ENCODE measurements at places on chromosomes 12 and 14. TPM values are rescaled to one million over a fixed set of nuclear protein-coding genes. Genes with fewer than 3 reads are reported as not detected.

CCND2 gene
- total RNA-seq: 110 TPM

AACS gene
- total RNA-seq: 18.6 TPM

DNA sequence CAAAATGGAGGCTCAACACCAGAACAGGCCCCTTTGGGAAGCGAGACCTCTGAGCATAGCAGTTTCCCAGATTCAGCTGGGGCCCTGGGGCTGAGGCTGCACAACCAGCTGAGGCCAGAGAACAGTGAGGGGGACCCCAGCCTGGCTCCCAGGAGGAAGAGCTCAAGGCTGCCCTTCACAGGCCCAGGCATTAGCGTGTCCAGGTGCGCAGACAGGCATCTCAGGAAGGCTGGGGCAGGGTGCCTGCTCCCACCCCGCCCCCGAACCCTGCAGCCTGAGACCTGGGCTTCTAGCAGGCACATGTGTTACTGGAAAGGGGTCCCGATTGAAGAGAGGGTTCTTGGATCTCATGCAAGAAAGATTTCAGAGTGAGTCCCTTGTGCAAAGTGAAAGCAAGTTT lies 27.2 kb downstream of the CALM1 start:
- no peak for DNase-seq

GRCh38 chr14:36208690-36209278 lies 32.3 kb upstream of the PTCSC3 start:
- DNase-seq: no peak

DNA sequence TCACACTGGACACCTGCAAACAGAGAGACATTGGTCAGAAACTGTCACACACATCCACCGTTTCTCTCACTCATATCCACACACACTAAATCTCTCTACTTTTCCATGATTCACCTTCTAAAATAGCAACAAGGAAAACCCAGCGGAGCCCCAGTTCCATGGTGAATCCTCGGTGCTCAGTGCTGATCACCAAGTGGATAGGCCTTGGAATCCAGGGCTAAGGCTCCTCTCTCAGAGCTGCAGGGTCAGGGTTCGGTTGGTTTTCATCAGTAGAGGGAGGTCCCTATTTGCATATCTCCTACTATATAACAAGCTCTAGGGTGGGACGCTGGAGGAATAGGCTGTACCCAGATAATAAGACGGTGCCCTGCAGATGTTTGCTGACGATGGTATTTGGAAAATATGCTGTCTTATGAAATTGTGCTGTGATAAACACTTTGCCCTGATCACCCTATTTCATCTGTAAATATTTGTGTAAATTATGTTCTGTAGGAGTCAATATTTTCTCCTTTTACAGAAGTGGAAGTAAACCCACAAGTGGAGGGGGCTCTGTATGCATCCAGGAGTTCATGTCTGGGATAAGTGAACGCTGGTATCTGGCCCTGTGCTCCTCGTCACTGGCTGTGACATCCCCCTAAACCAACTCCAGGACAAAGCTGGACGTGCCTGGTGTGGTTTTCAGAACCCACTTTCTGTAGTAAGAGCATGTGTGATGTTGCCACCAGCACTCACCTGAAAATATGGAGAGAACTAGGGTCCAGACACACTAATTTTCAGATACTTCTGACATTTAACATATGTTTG lies 709.2 kb downstream of the TMEM121 start:
- DNase-seq: no peak

GRCh38 chr14:71855399-71856036 lies 76.7 kb upstream of the RGS6 start:
- DNase-seq: peak; percentile 22

DNA sequence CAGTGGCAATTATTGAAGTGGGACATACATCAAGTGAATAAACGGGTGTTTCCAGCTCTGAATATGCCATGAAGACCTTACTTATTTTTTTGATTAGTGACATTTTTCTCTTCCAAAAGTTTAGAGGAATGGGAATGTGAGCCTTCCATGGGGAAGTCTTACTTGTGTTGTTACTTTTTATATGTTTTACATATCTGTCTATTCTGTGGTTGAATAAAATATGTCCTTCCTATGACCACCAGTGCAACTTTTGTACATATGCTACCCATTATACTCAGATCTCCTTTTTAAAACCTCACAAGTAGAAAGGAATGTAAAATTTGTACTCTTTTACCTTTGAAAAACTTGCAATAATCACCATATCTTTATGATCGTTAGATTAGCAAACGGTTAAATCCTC lies 132.7 kb downstream of the MSRB3 start:
- DNase-seq: no peak

IL26 gene
- not detected for total RNA-seq

DNA sequence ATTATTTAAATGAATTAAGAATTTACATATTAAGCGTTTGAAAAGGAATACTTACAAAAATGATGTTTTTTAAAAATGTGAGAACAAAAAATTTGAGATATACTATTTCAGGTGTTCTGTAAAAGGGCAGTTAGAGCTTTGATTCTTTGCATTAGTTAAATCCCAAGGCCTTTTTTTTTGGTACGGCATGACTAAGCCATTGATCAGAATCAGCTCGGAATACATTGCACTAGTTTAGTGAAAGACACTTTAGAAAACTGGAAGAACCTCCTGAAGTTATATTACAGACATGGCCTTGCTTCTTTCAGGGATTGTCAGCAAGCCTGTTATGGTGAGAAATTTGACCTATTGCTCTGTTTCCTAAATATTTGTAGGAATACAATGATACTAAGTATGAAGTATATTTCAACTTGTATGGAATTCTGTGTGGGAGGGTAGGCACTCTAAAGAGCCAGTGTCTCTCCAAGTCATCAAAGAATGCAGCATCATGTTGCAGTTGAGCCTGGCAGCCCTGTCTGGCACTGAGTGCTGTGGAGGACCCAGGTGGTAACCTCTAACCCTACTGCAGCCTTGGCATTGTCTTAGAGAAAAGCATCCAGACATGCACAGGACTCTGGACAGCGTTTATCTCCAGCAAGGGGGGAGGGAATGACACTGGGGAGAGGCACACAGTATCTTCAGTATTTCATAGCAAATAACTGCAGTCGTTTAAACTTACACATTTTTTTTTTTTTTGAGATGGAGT lies 1.5 kb downstream of the KLC1 start:
- DNase-seq: peak; percentile 21

- no peak for DNase-seq
Measured at GRCh38 chr12:110244372-110244771, 36.7 kb upstream of the ATP2A2 start.

DNA sequence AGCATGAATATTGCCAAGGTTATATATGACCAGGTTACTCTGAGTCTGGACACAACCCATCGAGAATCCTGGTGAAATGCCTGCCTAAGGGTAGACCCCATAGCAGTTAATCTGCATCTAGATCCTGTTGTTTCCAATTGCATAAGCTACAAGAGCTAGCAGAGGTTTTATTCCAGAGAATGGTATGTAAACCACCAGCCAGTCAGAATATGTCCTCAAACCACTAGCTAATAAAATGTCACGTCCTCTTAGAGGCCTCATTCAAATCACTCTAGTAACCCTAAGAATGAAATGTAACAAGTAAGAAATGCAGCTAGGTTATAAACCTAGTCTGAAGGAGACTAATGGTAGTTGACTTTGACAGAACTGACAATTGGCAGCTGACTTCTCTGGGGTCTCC lies 9.0 kb upstream of the YLPM1 start:
- DNase-seq: no peak

AQP6 gene
- total RNA-seq: 0.37 TPM

Data from G401 (cell line).